ENCODE measurements at places on chromosomes 5 and 9. TPM values are rescaled to one million over a fixed set of nuclear protein-coding genes. Genes with fewer than 3 reads are reported as not detected.

DNA sequence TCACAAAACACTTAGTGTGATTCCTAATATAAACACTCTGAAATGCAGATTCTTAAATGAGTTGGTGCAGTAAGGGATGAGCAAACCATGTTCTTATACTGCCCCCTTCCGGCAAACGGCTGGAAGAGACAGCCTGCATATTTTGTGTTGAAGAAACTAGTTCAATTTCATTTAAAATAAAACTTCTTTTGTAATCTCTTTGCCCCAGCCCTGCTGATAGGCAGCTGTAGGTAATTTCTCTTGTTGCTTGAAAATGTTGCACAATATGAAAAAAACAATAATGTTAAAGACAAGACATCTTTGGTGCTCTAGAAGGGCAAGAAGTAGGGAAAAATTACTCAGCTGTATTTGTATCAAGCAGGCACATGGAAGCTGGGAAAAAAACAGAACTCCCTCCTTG is 89.7 kb upstream of the CCNG1 start:
- peak; percentile 44 for DNase-seq

GRCh38 chr5:41735213-41735612 is 135.0 kb downstream of the OXCT1 start:
- no peak for DNase-seq

LHX6 gene
- total RNA-seq: under 0.01 TPM

- no peak for DNase-seq
These were observed 34.9 kb downstream of the ALDH1A1 start for GRCh38 chr9:72917892-72918509.

HAVCR2 gene
- total RNA-seq: 2.0 TPM
